ENCODE measurements at places on chromosomes 12 and 14.

- DNase-seq = no peak
These were observed 4.9 kb downstream of the MAP1LC3B2 start for GRCh38 chr12:116564080-116564479.

GRCh38 chr12:120438495-120439198 is 734 bp downstream of the COX6A1 start:
- DNase-seq = no peak

DNA sequence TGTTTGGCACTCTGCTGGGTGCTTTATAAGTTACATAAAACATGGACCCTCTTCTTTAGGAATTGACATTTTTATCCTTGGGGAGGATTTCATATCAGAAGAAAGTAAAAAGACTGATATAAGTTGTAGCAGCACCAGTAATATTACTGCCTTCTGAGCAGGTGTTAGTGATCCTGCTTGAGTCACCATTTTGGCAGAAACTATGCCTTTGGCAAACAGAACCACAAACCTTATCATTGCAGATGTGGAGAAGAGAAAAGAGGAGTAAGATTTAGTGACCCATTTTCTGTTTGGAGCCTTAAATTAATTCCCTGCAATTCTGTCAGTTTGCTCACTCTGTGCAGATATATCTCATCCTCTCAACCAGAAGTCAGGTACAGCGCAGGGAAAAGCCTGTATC is 23.0 kb downstream of the ZNF410 start:
- no peak for DNase-seq

DNA sequence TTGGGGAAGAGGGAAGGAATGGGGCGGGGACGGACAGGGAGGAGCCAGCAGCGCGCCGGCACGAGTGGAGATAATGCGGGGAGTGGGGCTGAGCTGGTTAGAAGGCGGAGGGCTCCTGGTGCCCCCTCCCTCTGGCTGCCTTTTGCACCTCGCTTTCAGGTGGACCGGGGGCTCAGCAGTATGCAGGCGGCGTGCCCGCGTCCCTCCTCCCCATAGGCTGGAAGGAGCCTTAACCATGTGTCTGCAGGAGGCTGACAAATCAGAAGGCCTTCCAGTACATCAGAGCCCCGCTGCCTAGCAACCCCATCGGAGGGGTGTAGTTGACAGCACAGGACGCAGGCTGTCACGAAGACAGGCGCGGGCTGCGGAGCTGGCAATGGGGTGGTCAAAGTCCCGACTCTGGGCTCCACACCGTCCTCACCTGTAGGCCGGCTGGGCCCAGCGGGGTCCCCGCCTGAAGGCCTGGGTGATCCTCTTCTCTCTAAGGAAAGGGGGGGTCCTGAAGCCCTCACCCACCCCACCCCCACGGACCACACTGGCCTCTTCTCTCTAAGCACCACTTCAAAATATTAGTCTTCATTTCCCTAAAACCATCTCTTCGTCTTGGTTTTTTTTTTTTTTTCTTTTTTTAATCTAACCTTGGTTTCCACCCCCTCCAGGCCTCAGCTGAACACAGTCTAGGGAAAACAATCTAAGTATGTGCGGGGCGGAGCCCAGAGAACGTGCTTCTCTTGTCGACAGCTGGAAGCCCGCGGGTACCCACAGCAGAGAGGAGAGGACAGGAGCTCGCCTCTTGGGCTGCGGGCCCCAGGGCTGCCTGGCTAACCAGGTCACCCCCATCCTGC is 44.5 kb downstream of the KDM2B start:
- DNase-seq = no peak

DNA sequence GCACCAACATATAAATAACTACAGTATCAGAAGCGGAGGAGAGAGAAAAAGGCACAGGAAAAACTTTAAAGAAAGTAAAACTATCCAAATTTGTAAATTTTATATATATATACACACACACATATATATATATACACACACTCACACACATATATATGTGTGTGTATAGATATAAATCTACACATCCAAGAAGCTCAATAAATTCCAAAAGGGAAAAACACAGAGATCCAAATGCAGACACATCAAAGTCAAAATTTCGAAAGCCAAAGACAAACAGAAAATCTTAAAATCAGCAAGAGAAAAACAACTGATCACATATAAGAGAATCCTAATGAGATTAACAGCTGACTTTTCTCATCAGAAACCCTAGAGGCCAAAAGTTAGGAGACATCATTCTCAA is 37.3 kb downstream of the PARP11 start:
- DNase-seq = no peak

DNA sequence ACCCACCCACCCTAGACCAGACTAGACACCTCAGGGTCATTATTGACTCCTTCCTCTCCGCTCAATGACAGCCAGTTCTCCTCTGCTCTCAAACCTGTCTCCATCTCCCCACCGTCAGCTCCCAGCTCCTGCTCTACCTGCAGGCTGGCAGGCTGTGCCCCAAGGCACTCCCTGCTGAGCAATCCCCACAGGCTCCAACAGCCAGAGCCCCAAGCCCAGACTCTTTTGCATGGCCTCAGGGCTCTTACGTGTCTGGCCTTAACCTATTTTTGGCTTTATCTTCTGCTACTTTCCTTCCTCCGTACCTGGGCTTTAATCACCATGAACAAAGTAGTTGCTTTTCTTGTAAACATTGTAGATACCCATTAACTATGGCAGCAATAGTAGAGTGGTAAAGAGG is 162.9 kb upstream of the PRMT8 start:
- no peak for DNase-seq

- no peak for DNase-seq
These were observed 65.4 kb upstream of the TBPL2 start for GRCh38 chr14:55505846-55506245.

DNA sequence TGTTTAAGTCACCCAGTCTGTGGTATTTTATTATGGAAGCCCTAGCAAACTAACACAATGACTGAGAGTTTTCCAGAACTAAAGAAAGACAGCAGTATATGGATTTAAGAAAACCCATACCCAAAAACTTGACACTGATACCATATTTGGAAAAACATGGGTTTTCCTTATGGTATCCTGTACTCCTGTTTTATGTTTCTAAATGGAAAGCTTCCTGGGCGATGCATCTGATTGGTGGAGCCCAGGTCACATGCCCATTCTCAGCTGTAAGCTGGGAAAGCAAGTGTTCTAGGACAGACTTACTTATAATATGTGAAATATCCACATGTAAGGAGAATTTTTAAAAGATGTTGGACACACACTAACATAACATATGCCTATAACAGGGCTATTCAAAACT is 4.5 kb upstream of the RNASE4 start:
- peak; percentile 10 for DNase-seq

DNA sequence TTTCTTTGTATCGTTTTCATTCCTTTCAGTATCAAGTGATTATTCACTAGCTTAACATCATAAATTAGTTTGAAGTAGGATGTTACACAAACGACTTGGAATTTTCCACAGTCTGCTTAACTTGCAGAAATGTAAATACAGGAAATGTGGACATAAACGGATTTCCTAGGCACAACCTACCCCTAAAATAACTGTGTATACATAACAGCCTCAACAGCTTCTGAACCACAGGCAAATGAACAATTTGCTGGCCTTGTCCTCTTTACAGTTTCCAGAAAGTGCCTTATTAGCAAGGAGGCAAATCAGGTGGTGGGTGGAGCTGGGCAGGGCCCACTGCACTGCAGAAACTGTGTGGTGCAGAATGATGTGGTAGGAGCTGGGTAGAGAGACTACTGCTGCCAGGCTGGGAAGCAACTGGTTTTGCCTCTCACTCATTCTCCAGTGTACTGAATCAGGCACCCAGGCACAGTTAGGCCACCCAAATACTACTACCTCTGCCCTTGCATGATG is 14.1 kb downstream of the DRAM1 start:
- peak; percentile 86 for DNase-seq

- no peak for DNase-seq
These were observed 83.8 kb downstream of the SLC38A1 start for GRCh38 chr12:46184798-46185595.

DNA sequence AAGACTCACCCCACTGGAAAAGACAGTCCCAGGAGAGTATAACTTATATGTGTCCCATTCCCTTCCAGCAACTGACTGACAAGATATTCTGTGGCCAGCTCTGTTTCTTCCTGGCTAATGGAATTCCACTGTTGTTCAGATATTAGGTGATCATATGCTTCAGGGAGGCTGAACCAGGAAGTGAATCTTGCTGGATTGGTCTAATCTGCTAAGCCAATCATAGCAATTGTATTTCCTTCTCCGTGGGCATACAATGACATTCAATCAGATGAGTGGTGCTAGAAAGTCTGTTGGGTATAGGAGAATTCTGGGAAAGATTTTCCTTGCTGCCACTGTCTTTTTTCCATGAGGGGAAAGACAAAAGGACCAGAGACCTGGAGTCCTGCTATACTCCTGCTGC is 12.1 kb downstream of the PYGL start:
- DNase-seq = no peak

- DNase-seq = no peak
These were observed 62.4 kb downstream of the PPM1A start for GRCh38 chr14:60311417-60311816.

DNA sequence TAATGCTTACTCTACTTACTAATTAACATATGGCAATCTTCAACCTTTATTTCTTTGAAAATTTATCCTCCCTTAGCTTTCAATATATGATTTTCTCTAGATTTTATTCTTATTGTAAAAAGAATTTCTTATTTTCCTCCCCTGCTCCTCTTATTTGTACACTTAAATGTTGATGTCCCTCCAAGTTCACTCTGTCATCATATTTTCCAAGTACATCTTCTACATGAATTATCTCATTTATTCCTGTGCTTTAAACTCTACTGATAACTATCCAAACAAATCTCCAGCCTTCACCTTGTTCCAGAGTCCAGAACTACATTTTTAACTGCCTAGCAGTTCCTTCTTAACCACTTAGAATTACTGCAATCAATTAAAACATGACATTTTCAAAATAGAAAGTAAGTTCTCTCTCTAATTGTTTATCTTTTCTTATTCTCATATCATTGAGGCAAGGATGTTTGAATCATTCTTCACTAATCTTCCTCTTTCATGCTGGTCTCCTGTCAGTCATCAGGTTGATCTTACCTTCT is 261.6 kb upstream of the FAR2 start:
- no peak for DNase-seq

DNA sequence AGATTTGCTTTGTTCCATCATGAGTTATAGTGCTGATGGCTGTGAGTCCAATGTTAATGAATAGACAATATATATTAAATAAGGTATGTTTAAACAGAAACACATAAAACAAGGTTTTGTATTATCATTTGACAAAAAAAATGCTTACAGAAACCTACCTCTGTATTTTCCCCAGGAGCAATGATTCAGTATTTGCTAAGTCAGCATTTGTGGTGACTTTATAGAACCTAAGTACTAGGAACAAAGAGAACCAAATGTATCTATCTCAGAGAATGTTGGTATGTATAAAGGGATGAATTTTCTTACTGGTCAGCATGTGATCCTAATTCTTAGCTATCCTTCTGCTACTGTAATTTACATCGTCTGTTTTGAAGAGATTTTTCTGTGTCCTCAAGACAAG is 421.5 kb upstream of the SEL1L start:
- DNase-seq = no peak

DNA sequence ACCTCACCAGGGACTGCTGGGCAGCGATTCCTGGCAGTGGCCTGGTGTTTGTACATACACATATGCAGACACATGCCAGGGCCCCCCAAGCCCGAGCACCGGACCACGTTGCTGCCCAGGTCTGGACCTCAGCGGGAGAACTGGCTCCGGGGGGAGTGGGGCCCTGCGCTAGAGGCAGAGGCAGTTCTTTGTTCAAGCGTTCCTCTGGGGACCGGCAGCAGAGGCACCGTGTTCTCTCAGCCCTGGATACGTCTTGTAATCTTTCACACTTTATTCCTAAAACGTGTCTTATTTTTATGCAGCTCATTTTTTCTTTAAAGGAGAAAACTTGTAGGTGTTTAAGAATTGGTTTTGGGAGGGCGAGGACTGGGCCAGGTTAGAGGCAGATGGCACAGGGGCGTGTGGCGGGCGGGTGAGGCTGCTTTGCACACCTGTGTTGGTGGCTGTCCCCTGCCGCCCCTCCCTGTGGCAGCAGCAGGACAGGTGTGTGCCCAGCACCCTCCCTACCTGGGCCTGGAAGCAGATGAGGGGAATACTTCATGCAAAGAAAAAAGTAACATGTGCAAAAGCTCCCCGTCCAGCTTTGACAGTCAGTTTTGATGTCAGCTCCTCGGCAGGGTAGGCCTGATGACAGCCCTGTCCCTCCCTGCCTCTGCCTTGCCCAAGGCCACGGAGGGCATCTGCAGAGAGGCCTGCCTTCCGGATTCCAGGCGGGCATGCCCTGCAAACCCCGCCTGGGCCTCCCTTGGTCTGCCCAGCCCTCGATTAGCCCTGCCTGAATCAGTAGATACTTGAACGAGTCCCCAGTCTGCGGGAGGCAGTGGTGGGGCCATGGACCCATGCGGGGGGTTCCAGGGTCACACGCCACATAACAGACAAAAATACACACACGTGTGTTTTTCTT is 7.0 kb upstream of the PUS1 start:
- DNase-seq = no peak

DNA sequence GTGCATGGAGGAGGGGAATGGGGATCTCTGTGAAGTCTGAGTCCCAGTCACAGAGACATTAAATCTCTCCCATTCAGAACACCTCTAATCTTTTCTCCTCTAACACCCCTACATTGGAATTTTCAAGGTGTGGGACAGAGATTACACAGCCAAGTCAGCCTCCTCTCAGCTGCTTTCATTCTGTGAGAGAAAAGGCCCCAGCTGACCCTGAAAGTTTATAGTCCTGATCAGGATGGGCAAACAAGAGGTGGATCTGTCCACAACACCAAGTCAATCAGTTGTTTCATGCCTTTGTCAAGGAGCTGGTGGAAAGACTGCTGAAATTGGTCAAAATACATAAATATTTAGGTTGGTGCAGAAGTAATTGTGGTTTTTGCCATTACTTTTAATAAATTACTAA is 218.9 kb downstream of the SEC23A start:
- no peak for DNase-seq

DNA sequence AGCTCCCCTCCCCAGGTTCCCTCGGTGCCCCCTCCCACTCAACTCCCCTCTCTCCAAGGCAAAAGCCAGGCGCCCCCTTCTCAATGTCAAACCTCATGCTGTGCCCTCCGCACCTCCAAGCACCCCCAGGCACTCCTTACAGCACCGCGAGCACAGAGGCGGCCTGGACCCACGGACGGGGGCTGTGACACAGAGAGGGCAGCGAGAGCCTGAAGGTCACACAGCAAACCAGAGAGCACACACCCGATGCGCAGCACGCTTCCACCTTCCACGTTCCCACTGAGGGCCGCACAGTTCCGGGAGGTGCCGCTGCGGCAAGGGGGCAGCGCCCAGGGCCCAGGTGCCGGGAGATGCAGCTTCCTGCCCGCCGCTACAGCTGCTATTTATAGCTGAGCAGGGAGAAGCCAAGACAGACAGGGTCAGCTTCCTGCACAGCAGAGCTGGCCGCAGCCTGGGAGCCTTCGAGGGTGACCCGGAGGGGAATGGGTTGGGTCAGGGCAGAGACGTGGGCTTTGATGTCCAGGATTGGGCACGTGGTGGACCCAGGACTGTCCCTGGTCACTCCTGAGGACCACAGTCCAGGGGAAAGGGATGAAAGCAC is 12.9 kb downstream of the NCOR2 start:
- DNase-seq = no peak

GRCh38 chr12:132178801-132179401 is 34.6 kb downstream of the NOC4L start:
- DNase-seq = no peak
